ENCODE measurements at places on chromosomes 3 and 15.

DNA sequence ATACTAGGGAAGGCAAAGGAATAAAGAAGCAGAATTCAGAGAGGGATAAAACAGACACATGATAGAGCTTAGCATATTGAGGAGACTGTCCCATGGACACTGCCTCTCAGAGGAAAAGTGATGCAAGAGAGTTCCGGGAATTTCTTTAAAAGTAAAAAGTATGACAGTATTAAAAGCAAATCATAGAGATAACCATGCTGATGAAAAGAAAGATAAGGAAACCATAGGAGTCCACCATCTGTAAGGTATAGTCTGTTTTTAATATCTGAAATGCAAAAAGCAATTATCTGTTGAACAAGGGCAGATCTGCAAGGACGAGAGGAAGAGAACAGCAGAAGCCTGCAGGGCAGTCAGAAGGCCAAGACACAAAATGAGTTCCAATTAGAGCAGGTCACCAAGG, 495.9 kb upstream of the GOLIM4 start:
- no peak for DNase-seq

DNA sequence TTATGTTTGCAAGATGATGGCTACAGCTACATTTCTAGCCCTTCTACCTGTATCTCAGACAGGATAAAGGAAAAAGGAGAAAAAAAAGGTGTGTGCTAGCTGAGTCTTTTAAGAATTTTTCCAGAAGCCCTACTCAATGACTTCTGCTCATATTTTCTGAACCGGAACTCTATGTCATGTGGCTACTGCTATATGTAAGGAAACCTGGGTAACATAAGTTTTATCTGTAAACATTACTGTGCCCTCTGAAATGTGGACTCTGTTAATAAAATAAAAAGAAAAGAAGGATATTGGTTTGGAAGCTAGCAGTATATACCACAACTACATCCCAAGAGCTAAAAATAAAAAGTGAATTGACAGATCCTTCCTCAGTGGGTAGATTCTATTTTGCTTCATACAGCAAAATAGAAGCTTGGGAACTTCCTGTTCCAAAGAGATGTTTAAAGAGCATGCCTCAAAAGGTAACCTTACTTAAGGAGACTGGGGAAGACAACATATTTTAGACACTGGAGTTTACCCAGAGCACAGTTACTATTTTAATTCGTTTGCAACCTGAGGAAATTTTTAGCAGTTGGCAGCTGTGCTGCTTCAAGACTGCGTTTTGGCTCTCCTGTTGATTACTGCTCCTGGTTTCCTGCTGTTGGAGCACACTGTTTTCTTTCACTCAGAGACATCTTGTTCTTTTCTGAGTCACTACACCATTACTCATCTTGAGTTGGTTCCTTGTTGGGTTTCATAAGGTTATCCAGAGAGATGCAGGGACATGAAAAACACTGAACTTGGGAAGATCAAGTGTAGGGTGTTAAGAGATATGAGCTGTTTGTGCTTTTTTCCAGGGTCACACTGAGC, 280.7 kb downstream of the NFKBIZ start:
- DNase-seq: no peak

GRCh38 chr3:70550723-70551319, 238.4 kb upstream of the MDFIC2 start:
- no peak for DNase-seq

- no peak for DNase-seq
These were observed 68.1 kb downstream of the PFN2 start for GRCh38 chr3:149902498-149903139.

DNA sequence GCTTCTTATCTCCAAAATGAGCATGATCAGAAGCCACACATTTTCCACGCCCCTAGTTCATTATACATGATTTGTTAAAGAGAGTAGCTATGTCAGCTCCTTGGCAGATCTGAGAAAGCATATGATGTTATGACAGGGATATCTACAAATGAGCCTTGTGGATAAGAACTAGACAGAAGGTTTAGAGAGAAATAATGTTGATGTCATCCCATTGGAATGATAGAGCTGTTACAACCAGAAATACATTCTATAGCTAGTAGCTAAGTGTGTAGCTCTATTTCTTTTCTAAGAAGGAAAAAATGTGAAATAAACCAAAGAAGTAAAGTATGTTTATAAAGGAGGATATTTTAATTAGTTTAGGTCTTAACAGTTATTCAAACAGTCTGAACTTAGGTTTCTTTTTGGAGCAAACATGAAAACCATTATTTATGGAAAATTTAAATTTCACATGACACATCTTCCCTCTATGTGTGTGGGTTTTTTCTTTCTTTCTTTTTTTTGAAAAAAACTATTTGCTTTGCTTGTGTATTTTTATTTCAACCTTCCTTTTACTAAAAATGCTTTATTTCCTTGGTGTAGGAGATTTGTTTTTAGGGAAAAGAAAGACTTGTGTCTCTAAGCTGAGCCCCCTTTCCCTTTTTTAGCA, 167.7 kb downstream of the GHSR start:
- no peak for DNase-seq

- DNase-seq: no peak
These were observed 115.7 kb upstream of the BFSP2 start for GRCh38 chr3:133283958-133284807.

DNA sequence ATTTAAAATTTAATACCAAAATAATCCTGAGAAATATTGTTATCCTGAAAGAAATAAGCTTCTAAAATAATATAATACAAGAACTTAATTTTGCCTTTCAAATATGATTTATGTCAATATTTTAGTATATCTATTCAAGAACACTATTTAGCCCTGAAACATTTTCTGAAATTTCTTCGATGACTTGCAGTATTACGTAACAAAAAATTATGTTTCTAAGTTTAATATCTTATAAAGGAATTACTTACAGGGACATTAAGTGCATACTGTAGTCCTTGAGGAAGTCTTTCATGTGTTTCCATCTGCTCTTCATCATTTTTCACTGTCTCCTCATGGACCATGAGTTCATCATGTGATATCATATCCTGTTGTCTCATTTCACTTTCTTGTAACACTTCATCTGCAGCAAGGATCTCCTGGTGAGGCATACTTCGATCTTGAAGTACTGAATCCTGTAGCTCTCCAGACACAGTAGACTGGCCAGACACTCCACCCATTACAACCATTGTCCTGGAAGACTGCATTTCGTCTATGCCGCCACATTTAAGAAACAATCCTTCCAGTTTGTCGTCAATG, 62.0 kb downstream of the ZNF148 start:
- DNase-seq: no peak

DNA sequence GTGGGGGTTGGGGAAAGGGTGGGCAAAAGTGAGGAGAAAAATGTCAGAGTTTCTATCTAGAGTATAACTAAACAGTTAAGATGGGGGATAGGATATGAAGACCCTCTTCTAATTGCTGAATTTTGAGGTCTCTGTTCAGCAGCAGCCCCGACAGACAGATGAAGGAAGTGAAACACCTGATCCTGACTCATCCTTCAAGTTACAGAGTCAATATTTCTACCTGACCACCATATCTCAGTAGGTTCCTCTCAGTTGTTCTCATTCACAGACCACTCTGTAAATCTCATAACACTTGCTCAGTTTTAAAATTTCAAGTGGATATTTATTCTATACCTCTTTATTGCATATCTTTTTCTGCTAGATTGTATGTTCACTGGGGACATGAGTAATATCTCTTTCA, 69.5 kb downstream of the CCDC54 start:
- DNase-seq: no peak

All from NCI-H1930 (cell line).